Activated B cell treated with CpG ODN at 0.5 μM for 24 hours (primary cell): ENCODE measurements at places on chromosomes 3 and 15. TPM values are rescaled to one million over a fixed set of nuclear protein-coding genes. Genes with fewer than 3 reads are reported as not detected.

Gene MAP1A
- 0.11 and 0.12 TPM in 2 replicates for total RNA-seq

DNA sequence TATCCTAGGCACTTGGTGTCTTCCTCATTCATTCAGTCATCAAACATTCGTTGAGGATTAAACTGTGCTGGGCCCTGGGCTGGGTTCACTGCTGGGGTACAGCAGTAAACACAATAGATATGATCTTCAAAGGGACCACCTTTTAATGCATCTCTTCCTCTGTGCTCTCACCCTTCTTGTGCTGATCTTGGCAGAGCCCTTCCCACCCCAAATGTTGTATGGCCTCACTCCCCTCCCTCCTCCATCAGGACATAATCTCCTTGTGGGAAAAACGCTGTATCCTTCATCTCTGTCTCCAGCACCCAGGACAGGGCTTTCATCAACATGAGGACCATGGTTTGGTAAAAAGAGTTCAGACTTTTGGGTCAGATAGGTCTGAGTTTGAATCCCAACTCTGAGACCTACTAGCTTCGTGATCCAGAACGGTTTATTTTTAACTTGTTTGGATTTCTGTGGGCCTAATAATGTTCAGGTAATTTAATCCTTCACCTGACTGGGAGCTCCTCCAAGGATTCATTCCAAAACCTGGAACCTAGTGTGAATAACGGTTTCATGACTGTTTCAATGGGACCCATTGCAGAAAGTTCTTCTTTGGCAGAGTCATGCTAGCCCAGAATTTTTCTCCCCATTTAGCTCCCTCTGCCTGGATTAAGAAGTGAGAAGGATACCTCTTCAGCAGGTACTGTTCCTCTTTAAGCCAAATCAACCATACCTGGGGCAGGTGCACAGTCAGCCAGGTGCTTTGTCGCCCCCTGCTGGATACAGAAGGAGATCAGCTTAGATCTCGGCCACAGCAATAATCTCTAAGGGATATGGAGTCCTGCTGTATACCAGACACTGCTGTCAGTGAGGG is 5.2 kb upstream of the WNT7A start:
- no peak for DNase-seq

DNA sequence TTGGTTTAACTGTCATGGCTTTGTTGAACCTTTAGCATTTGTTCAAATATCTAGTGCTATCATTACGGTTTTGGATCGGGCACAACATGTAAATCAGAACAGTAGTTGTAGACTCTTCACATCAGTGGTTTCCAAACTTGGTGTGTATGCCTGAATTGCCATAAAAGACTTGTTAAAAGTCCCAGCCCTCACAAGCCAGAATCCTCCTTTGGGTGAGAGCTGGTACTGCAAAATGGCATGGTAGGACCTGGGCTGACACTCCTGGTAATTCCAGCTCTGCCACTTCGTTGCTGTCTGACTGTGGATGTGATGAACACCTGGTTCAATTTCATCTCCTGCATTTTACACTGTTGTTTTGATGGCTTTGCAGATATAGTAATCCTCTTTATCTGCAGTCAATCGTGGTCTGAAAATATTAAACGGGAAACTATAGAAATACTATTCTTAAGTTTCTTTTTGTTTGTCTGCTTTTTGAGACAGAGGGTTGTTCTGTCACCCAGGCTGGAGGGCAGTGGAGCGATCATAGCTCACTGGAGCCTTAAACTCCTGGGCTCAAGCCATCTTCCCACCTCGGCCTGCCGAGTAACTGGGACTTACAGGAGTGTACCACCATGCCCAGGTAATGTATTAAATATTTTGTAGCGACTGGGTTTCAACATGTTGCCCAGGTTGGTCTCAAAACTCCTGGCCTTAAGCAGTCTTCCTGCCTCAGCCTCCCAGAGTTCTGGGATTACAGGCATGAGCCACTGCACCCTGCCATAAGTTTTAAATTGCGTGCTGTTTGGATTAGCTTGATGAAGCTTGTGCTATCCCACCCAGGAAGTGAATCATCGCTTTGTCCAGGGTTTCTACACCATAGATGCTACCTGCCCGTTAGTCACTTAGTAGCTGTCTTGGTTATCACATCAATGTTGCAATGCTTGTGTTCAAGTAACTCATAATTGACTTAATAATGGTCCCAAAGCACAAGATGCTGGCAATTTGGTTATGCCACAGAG is 61.6 kb downstream of the RAB7A start:
- DNase-seq = no peak

DNA sequence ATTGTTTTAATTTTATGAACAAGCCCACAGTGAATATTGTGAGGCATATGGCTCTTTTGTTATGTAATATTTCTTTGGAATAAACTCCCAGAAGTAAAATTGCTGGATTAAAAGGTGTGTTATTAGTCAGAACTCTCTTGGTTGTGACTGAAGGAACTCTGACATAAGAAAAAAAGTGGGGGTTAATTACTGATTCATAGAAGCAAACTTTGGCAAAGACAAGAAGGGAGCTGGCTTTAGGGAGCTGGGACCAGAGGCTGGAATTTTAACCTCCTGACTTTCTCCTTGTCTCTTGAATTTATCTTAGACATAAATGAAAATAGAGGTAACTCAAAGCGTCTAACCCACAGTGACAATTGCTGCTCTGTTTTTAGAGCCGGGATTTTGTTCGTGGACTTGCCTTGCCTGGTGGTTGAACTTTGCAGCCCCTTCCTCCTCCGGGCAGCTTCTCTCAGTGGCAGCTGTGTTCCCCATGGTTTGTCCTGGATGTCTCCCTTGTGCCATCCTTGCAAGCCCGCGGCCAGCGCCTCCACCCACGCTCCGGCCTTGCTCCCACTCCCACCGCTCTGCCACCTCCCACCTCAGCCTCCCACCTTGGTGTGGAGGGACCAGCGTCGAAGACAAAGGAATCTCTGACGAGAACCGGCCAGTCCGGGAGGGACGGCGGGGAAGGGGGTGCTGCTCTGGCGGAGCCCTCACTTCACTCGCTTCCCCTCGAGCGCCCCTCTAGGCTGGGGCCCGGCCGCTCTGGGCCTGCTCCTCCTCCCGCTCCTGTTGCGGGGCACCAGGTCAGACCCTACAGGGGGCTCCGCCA is 28.0 kb downstream of the ARHGAP31 start:
- no peak for DNase-seq

GRCh38 chr15:38414357-38414756 is 39.6 kb upstream of the FAM98B start:
- DNase-seq = no peak

Gene SPTBN5
- 0.78 and 1.1 TPM in 2 replicates for total RNA-seq

Gene RAD54L2
- 34.3 and 39.3 TPM in 2 replicates for total RNA-seq

DNA sequence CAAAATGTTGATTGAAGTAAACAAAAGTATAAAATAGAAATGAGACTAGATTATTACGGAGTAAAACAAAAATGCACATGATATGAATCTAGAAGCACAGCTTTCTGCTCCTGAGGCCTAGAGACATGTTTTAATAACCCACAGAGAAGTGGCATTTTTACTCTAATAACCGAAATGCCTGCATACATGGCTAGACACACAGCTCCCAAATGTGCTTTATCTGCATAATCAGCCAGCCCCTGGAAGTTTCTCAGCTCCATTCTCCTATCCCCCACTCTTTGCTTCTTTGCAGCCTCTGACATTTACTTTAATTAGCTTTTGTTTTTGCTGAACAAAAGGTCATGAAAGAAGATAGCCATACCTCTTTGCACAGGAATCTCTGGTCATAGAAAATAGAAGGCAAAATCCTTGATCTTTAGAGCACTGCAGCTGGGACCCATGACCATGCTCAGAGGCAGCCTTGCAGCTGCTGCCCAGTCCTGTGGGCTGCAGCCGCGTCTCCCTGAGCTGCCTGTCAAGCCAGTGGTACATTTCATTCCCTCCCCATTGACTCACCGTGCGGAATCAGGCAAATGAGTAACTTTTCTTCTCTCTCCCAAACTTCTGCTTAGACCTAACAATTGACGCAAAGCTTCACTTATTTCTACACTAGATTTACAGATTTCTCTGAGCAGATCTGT is at the start of gene VEPH1:
Gene VEPH1 (minus strand): TSS at position 501 of the 680 bp plus-strand sequence. CDS start 8,067 bp downstream, outside the sequence.
- DNase-seq = no peak

Gene DNAH1
- total RNA-seq = 22.8 and 25.8 TPM in 2 replicates

DNA sequence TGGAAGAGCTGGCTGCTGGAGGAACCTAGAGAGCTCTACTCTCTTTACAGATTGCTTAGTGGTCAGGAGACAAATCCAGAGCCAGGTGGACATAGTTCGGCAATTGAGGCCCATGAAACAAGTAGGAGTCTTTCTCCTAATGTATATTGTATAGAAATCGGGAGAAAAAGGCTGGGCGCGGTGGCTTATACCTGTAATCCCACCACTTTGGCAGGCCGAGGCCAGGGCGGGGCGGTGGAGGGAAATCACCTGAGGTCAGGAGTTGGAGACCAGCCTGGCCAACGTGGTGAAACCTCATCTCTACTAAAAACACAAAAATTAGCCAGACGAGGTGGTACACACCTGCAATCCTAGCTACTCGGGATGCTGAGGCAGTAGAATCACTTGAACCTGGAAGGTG is 10.8 kb downstream of the RAD54L2 start:
- DNase-seq = no peak

GRCh38 chr3:98457543-98457942 is 5.5 kb upstream of the OR5K1 start:
- no peak for DNase-seq

DNA sequence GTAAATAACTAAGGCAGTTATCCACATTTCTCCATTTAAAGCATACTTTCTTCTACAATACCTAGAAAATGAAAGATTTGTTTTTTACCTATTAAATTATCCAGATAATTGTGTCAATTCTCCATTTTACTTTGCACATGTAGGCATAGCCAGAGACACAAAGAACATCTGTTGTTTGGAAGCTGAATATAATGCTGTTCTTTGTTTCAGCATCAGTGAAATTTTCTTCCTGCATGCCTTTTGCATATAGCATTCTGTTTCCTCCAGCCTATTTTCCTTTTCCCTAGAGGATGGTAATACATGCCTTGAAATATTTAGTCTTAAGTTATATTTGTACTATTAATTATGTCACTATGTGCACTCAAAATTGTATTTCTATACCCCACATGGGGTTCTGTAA is 233.7 kb downstream of the CNTN6 start:
- no peak for DNase-seq

GRCh38 chr3:4995500-4996053 is 16.3 kb downstream of the BHLHE40 start:
- no peak for DNase-seq

DNA sequence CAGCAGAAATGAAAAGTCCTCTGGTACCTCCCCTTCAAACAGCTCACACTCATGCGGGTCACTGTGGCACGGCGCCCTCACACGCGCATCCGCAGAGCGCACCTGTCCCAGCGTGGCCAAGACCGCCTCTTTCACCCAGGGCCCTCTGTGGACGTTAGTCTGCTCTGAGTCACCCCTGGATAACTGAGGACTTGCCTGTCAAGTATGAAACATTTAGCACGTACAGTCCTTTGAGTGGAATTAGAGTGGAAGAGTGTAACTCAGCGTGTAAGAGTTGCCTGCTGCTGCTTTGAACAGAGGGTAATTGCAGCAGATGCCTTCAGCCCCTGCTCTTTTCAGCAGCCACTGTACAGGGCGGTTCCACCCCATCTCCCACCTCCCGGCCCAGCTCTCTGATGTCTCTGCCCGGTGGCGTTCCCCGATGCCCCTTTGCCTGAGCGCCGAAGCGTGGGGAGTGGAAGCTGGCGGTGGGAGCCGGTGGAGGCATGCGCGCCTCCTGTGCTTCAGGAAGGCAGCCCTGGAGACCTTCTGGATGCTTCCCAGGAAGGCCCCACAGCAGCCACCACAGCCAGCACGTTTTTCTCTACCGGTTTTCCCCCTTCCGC is 23.0 kb downstream of the CPN2 start:
- no peak for DNase-seq

- DNase-seq = no peak
Observed at GRCh38 chr3:139676632-139677387, 962 bp downstream of the NMNAT3 start.

- no peak for DNase-seq
Observed at GRCh38 chr15:26841514-26841913, 25.3 kb upstream of the GABRA5 start.

GRCh38 chr3:112446343-112446742 is 52.9 kb downstream of the BTLA start:
- no peak for DNase-seq

Gene CTXN2
- not detected in 2 replicates for total RNA-seq

- DNase-seq = no peak
Observed at GRCh38 chr3:63029326-63029725, 154.1 kb upstream of the CADPS start.

DNA sequence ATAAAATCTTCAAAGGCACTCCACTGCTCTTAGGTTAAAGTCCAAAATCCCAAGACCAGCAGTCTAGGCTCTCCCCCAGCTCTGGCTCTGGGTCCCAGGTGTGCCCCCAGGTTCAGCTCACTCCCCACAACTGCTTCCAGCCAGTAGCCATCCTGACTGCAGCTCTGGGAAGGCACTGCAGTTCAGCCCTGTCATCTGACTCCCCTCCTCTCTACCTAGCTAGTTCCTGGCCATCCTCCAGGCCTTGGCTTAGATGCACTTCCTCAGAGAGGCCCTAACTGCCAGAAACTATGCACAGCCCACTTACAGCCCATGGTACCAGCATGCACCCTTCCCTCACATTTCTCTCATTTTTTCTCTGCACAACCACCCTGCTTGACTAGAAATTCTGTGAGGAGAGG is 25.5 kb downstream of the TBC1D2B start:
- no peak for DNase-seq

Gene IRAK2
- 8.6 and 8.8 TPM in 2 replicates for total RNA-seq

Gene CAND2
- total RNA-seq = 0.22 and 0.42 TPM in 2 replicates

DNA sequence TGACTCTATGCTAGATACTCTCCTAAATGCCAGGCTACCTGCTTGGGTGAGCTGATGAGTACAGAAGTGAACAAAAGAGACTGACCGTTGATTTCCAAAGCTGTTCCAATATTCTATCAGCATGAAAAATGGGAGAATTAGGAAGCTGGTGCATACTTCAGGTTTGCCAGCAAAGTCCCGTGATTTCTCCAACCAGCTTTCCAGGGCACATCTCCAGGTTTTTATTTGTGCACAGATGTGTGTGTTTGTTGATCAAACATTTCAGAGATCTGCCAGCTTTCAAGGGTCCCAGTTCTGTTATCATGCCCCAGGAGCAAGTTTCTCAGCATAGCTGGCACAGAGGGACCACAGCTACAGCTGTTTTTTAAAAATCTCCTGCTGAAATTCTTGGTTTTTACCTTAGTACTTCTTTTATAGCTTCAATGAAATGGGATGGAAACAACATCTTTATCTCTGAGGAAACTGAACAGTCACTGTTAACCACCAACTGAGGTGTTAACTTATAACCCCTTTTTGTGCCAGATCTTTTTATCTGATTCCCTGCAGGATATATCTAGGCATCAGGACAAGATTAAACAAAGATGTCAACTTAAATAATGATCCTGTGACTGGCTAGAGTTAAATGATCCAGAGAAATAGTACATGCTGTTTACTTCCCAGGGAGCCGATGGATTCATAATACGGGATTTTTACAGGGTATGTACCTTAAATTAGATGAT is 380.8 kb downstream of the GRM7 start:
- no peak for DNase-seq

GRCh38 chr15:63045465-63045840 is 2.9 kb downstream of the TPM1 start:
- DNase-seq = no peak

DNA sequence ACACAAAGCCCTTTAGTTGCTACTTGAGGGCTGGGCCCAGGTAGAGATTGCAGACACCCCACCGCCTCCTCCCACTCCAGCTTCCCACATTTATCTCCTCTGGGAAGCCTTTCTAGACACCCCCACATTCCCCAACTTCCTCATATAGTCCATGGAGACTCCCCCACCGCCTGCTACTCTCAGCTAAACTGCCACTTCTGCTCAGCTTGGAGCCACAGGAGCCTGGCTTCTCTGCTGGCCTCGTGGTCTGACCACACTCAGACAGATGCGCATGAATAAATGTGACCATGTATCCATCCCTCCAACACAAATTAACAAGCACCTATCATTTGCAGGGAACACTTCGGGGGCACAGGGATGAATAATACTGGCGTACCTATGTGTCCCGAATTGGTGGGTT is 10.5 kb upstream of the ACSBG1 start:
- no peak for DNase-seq

Gene AMIGO3
- total RNA-seq = not detected in 2 replicates
